Activated gamma-delta T cell treated with anti-CD3 and anti-CD28 coated beads, Interleukin-2, amount 50 U/mL, for 16 hours (primary cell): ENCODE measurements at places on chromosomes 1 and 21.

GRCh38 chr1:111989531-111990025 is at the start of gene KCND3:
KCND3 (minus strand) TSS chr1:111989668.
- DNase-seq: no peak

DNA sequence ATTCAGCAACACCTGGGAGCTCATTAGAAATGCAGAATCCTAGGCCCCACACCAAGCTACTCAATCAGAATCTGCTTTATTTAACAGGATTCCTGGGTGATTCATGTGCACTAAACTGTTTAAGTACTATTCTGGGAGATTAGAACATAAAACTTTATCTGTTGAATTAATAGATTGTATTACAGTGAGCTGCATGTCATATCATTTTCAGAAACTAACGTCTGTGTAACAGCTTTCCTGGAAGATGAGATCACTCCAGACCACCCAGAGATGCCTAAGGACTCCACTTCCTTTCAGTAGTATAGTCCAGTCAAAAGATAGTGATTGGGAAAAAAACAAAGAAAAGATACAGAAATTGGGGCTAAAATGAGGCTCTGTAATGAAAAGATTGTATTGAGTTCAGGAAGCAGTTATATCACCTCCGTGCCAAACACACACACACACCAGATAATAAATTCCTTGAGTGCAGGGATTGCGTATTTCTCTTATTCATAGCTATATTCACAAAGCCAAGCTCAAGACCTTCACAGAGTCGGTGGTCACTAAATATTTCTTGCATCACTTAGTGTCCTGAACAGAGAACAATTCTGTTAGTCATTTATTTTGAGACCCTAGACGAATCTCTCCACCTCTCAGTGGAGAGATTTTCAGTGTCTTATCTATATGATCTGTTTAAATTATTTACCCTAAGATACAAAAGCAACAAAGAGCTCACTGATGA is 178.2 kb downstream of the DSCAM start:
- DNase-seq: no peak

DNA sequence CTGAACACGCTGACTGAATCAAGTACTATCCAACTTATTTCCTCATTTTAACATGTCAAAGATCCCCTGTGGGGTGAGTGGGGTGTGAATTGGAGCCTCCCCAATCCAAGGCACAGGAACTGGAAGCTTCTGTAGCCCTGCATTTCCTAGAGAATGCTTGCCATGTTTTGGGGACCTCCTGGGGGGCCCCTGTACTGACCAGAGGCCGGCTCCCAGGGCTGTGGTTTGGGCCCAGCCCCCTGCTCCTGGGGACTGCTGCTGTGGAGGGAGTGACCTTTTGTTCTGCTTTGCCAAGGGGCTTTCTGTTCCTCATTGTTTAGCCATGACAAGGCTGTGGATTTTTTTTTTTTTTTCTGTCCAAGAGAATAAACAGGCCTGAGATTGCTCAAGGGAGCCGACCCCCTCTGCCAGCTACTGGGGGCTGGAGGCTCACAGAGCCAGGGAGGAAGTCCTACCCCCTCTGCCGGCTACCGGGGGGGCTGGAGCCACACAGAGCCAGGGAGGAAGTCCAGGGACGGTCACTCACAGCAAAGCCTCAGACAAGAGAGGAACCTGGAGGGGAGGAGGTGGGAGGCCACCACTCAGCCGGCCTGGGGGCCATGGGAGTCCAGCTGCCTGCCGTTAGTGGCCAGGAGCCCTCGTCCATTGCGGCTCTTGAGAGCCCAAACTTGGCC is 17.4 kb downstream of the TNFRSF1B start:
- DNase-seq: no peak

DNA sequence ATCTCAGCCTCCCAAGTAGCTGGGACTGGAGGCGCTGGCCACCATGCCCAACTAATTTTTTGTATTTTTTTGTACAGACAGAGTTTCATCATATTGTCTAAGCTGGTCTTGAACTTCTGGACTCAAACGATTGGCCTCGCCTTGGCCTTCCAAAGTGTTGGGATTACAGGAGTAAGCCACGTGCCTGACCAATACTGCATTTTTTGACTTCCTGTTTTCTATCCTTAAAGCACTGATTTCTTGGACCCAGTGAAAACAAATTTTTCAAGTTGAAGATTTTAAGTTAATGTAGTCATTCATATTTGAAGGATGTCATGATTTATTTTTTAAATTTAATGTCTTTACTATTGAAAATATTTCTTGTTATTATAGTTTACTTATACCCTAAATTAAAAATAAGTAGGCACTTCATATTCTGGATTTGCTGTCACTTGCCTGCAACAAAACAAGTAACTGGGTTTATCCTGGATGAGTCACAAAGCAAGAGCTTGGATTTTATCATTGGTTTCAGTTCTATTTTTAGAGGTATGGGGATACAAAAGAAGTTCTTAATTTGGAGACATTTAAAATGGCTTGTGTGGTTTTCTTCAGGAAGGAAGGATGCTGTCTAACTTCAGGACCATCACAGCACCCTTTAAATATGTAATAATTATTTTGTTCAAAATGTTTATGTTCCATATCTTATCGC is 2.2 kb upstream of the VPS45 start:
- DNase-seq: no peak

DNA sequence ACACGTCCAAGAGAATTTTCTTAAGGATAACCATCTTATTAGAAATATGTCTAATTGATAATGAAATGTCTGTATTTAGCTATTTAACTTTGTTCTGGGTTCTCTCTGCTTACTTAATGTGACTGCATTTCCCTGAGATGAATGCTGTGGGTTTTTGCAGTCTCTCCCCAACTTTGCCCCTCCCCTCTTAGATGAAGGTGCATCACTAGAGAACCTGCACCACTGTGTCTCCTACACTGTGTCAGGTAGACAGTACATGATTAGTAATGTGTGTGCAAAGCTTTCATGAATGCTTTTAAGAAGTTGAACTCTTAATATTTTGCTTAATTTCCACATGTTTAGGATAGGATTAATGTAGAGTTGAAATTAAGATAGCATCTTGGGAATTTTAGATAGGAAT is 51.7 kb downstream of the LRRC8D start:
- DNase-seq: no peak

DNA sequence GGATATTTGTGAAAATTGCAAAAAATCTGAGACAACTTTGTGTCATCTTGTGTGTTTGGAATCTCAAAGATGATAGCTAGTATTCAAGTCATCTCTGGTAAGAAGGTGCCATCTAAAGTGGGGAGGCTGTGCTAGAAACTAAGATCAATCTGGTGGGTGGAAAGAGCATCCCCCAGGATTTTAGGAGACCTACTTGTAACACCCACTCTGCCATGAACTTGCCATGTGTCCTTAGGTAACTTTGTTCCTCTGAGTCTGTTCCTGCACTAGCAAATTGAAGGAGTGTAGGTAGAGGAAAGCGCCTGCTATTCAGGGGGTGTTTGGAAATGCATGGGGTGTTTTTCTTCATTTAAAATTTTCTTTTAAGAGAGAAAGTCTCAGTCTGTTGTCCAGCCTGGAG is 24.4 kb downstream of the LGR6 start:
- no peak for DNase-seq

DNA sequence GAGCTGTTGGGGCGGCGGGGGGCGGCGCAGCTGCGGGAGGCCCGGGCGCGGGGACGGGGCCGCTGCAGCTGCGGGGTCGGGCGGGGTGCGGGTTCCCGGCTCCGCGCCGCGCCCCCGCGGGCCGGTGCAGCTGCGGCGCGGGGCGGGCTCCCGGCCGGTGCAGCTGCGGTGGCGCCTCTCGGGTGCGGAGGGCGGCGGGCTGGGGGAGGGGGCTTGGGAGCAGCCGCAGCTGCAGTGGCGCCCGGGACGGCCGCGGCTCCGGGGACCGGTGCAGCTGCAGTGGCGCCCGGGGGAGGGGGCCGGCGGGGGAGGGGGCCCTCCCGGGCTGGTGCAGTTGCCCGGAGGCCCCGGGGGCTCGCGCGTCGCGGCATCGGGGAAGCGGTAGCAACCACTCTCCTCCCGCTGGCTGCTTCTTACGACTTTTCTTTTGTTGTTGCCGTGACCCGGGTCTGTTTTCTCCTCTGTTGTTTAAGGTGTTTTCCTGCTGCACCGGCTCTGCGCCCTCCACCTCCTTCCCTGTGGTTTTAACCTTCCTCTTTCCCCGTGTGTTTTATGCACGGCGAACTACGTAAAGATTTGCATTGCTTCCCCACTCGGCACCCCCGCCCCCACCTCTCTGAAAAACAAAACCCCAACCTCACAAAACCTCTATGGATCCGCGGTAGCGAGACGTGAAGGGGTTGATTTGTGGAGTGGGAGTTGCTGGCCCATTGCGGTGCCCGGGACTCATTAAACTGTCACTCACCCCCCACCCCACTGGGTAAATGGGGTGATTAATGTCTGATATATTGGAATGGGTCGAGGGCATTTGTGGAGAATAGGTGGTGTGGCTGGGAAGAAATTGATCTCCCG is 1.7 kb upstream of the ZBTB18 start:
- DNase-seq: peak; percentile 30

DNA sequence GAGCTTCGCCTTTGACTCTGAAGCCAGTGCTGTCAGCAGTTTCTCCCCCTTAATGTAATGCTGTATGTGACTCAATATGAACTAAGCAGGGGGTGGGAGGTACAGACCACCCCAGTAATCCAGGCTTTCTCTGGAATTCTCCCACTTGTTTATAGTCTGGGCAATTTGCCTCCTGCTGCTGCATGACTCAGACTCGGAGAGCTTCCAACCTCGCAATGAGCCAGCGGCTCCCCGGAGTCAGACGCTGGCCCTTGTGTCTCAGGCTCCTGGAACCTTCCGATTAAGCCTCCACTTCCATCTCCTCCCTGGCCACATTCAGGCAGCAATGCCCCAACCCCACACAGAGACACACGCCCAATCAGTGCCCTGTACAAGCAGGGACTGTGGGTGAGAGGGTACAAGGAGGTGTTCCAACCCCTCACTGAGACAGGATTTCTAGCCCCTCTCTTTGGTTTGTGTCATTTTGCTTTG is 471.7 kb upstream of the VAMP3 start:
- no peak for DNase-seq

GRCh38 chr1:1432951-1433803 is 2.3 kb upstream of the VWA1 start:
- DNase-seq: no peak

DNA sequence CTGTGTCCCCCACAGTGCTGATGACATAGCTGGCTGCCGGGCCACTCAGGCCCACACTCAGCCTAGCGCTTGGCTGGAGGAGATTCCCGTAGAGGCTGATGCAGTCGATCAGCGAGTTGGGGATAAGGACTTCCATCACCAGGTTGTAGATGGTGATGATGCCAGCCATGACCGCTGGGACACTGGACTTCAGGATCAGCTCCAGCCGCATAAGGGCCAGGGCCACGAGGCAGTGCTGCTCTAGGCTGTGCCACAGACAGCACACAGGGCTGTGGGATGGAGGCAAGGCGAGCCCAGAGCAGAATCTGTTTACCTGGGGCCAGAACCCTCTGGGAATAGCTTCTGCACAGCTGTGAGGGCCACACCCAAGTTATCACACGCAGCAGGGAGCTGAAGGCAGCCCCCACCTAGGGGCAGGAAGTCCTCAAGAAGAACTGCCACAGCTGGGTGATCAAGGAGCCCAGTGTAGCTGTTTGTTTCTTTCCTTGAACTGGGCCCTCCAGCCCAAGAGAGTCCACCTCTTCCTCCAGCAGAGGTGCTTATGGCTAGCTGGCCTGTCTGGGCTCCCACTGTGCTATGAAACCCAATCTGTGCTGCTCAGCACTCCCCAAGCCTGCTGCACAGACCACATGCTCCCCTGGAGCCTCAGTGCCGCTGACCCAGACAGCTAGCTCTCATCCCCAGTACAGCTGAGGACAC is 6.2 kb downstream of the SLC2A1 start:
- DNase-seq: no peak

DNA sequence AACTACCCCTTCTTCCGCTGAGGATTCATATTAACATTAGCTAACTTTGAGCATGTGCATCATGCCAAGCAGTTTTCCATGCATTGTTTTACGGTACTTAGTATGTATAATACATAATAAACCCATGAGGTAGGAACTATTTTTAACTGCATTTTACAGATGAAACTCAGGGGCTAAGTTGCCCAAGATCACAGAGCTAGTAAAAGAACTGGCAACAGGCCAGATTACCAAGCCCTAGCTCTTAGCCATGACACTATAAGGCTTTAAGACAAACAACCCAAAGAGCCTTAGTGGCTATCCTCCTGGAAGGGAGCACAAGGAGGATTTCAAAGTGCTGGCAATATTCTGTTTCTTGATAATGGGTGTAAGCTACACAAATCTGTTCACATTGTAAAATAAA is 6.1 kb downstream of the AK2 start:
- no peak for DNase-seq

DNA sequence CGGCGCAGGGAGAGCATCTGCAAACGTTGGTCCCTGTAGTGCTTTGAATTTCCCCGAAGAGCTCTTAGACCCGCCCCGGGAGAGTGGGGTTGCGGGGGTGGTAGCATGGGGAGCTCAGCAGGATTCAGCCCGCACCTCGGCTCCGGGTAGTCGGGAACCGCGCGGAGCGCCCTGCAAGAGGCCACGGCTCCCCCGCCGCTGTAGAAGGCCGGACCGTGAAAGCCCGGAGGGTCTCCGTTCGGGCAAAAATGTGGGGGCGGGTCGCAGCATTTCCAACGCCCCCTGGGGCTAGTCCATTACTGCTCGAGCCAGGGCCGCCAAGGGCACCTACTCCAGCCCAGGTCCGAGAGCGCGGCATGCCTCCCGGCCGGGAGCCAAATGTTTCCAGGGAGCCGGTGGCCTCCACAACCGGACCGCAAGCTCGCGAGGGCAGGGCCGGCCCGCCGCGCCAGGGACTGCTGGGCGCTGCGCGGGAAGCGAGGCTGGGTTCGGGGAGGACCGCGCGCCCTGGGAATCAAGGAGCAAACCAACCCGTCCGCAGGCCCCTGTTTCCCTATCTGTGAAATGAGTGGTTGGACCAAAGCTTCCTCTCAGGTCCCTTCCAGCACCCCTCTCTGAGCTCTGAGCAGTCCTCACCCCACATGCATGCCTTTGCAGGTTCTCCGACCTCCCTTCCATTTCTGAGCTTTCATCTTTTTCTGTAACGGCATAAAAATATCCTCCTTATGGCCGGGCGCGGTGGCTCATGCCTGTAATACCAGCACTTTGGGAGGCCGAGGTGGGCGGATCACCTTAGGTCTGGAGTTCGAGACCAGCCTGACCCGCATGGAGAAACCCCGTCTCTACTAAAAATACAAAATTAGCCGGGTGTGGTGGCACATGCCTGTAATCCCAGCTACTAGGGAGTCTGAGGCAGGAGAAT is 775 bp upstream of the TMEM63A start:
- DNase-seq: no peak

DNA sequence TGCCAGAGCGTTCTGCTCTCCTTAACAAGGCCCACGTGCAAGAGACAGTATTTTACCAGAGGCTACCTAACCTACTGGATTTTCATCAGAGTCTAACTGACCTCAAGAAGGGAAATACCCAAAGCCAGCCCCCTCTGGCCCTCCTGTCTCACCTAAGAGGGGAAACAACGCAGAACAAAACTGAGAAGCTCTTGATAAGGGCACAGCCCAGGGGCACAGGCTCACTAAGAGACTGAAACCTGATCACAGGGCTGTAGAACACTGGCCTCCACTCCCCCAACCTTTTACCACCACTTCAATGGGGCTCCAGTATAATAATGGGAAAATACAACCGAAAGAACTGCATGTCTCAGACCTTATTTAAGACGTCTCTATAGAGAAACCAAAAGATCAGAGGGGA is 449.5 kb upstream of the CAMK1G start:
- DNase-seq: no peak

GRCh38 chr21:38196036-38196435 is 60.8 kb upstream of the KCNJ15 start:
- DNase-seq: no peak
